ENCODE measurements at places on chromosomes 7 and 10.

- no peak for DNase-seq
These were observed 323.3 kb upstream of the KAT6B start for GRCh38 chr10:74502963-74503608.

DNA sequence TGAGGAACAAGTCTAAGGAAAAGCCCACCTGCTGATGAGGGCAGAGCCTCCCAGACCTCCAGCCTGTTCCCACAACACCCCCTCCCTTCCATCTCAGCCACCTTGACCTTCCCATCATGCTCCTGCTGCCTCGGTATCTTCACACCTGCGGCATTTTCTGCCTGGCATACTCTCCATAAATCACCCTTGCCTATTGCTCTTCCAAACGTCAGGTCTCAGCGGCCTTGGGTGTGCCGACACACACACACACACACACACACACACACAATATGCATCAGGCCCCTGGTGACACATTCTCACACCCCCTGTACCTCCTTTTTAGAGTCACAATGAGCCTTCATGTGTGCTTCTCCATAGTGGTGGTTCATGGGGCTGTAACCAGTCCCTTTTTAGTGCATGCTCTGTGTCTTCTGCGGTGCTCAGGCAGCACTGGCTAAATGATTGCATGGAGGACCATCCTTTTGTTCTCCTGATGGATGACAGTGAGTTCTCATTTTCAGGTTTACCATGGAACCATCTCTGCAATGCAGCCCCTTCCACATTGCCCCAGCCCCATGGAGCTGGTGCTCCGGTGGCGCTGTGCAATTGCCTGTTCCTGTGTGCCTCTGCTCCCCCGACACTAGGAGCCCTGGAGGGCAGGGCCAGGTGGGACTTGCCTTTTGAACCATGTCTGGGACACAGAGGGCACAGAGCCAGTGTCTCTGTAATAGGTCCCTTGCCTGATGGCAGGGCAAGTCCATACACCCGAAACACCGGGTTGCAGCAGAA is 4.5 kb downstream of the ADIRF start:
- DNase-seq: no peak

GRCh38 chr7:98202367-98203195 is 8.7 kb upstream of the BHLHA15 start:
- no peak for DNase-seq

DNA sequence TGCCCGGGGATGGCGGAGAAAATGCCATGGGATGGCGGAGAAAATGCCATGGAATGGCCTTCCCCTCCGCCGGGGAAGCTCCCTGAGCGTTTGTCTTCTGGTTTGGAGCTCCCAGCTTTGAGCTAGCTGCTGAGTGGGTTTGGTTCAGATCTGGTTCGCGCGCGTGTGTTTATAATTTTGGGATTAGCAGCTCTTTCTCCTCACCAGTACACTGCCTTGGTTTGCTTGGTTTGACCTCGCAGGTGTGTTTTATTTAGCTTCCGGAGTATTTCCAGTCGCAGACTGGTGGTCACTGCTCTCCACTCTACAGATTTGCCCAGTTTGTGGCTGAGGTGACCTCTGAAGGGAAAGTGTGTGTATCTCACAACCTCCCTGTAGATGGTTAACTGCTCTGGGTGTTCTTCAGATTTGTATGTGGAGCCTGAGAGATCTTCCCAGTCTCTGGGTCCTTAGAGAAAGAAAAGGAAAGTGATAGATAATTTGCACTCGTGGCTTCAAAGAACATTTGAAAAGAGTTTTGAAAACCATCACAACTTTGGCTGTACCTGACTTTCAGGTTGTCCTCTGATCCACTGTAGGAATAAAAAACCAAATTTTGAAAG is 597 bp downstream of the ZNF277 start:
- DNase-seq: no peak

DNA sequence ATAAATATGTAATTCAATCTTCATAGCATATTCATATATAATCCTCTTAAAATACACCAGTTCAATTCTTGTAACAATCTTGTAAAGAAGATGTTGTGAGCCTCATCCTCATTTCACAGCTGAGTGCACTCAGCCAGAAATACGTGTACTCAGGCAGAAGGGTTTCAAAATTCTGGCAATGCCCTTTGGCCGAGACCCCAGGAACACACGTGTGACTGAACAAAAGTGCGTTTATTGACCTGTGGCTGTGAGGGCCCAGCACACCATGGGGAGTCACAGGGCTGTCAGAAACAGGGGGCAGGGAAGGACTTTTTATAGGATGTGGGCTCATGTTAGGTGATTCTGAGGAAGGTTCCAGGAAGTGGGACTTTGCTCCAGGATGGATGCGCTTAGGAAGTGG is 21.5 kb downstream of the GIMAP8 start:
- no peak for DNase-seq

DNA sequence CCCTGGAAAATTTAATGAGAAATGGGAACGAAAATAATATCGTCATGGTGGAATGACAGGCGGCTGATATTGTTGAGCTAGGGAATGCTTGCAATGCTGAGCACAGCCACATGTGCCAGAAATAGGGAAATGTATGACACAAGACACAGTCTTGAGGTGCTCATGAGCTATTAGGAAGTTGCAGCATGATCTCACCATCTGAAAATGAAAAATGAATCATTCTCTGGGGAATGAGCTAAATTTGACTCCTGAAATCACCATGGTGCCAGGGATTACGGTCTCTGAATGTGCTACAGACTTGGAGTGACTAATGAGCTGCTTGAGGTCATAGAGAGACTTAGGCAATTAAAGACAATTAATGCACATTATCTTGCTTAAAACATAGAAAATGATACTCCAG is 845.0 kb downstream of the CNTNAP2 start:
- no peak for DNase-seq

DNA sequence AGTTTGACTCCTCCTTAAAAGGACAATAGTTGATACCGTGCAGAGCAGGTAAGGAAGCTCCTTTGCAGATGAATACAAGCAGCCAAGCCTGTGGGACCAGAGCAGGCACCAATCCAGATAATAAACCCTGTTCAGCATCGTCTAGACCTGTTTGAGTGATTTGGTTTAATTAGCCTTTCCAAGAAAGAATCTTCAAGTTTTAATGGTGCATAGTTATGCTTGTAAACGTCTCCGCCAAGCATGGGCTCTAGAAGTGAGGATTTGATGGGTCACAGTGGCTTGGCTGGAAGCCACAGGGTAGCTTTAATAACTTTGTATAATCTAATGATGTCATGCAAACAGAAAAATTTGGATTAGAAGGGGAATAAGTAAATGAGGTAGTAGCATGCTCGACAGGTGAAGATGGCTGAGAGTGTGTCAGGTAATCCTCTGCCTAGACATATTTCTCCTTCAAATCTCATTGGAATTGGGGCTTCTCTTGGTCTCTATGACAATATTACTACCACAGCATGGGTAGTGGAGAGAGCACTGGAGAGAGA is 188.4 kb downstream of the DYNC1I1 start:
- DNase-seq: no peak

DNA sequence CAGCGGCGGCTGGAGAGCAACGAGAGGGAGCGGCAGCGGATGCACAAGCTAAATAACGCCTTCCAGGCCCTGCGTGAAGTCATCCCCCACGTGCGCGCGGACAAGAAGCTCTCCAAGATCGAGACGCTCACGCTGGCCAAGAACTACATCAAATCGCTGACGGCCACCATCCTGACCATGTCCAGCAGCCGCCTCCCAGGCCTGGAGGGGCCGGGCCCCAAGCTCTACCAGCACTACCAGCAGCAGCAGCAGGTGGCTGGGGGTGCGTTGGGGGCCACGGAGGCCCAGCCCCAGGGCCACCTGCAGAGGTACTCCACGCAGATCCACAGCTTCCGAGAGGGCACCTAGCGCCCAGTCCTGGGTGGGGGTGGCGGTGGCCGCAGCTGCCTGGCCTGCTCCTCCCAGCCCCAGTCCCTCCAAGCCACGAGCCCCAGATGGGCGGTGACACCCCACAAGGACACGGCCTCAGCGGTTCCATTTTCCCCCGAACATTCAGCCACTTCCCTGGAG is 1.3 kb downstream of the BHLHA15 start:
- no peak for DNase-seq

DNA sequence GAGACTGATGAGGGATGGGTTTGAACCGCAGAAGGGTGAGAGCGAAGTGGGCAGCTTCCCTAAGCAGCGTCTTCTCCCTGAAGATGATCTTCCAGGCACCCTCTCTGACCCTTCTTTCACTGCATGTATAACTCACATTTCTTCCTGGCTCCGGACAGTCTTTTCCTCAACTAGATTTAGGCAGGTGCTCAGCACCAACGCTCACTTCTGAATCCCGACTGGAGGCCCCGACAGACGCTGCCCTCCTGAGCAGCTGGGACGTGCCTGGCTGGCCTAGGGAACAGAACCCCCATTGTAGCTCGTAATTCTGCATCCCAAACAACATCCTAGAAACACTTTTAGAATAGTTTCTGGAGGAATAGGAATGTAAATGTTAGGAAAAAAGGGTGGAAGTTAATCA is 206.6 kb downstream of the DIP2C start:
- no peak for DNase-seq

- no peak for DNase-seq
These were observed 561.5 kb upstream of the POT1 start for GRCh38 chr7:125491137-125491536.

GRCh38 chr10:58262766-58263165 is 4.9 kb downstream of the IPMK start:
- no peak for DNase-seq

DNA sequence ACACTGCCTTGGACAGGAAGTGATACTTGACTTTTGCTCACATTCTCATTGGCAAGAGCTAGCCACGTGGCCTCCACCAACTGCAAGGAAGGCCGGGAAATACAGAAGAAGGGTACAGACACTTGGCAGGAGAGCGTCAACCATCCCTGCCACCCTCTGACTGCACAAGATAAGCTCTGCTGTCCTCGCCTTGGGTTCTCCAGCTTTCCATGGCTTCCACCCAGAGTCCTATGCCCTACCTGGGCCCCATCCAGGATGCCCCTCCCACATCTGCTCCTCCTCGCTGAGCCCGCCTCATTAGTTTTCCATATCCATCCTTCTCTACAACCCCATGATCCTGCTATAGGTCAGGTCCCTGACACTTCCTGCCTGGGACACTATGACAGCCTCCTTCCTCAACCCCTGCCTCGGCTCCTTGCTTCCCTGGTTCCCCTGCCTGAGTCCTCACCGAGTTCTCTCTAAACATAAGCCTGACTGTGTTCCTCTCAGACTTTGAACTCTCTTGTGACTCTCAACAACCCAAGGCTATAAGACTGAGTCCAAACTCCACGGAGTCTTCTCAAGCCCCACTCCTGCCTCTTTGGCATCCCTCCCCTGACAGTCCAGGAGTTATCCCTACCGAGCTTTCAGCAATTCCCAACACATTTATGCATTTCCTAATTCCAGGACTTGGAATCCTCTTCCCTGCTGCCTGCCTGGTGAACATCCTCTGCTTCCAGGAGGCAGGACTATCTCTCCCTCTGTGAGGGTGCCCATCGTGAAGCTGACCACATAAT is 23.2 kb upstream of the GDF10 start:
- no peak for DNase-seq

GRCh38 chr10:23408330-23408976 is 30.4 kb upstream of the OTUD1 start:
- DNase-seq: no peak

DNA sequence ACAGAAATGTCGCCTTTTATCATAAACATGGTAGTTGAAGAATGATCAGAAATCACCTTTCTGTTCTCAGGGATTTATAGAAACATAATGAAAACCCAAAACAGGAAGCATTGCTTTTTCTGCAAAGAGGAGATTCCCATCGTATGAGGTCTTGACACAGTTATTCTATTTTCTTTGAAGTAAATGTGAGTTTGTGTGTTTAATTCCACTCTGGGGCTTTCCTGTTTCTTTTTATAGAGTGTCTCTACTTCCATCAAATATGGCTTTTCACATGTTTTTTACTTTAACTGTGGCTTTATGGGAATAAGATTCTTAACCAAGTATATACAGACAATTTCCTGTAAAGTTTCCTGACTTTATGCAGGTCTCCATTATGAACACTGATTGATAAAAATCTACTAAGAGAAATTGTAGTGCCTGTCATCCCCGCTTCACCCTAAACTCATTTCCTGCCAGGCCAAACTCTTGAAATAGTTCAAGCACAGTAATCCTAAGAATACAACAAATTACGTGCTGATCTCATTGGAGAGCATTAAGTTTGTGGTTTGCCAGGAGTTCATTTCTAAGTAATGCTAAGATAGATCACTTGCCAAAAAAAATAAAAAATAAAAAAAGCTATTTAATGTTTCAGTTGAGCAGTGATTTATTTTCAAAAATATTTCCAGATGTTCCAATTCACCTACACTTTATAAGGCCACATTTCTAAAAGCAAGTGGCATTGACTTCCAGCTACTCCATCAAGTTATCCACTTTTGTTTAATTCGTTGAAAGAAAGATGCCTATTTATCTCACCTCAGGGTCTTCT is 52.2 kb upstream of the SEC61G start:
- no peak for DNase-seq

All from left hindlimb (tissue), 1 donor.